Stimulated activated CD4-positive, alpha-beta T cell treated with anti-CD3 and anti-CD28 coated beads, TNF-alpha, amount 100 ng/mL, for 24 hours (primary cell): ENCODE measurements at places on chromosomes 12 and 14.

DNA sequence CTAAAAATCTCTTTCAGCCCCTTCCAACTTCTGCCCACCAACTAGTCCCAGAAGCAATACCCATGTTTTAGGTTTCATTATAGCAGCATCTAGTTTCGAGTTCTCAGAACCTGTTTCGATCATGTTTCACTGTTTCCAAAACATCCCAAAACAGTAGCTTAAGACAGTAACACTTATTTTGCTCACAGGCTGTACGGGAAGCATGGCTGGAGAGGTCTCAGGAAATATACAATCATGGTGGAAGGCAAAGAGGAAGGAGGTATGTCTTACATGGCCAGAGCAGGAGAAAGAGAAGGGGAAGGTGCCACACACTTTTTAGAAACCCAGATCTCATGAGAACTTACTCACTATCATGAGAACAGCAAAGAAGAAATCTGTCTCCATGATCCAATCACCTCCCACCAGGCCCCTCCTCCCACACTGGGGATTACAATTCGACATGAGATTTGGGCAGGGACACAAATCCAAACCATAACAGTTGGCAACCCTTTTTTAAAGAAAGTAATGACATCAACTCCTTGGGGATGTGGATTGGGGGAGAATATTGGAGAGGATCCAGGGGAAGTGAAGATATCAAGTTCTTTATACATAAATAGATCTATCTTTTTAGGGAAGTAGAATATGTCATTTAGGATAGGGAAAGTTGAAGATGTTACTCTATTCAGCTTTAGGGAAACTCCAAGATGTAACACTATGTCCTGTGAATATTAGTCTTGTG lies 269.9 kb upstream of the PLEKHG7 start:
- no peak for DNase-seq

GRCh38 chr12:104137001-104137901 lies 759 bp downstream of the NFYB start:
- peak; percentile 24 for DNase-seq

- DNase-seq: no peak
Measured at GRCh38 chr12:78951803-78952551, 87.4 kb downstream of the SYT1 start.

- DNase-seq: no peak
Measured at GRCh38 chr12:105018776-105019175, 32.7 kb downstream of the NOPCHAP1 start.

GRCh38 chr12:31518680-31519227 lies 72.2 kb downstream of the DENND5B start:
- no peak for DNase-seq

DNA sequence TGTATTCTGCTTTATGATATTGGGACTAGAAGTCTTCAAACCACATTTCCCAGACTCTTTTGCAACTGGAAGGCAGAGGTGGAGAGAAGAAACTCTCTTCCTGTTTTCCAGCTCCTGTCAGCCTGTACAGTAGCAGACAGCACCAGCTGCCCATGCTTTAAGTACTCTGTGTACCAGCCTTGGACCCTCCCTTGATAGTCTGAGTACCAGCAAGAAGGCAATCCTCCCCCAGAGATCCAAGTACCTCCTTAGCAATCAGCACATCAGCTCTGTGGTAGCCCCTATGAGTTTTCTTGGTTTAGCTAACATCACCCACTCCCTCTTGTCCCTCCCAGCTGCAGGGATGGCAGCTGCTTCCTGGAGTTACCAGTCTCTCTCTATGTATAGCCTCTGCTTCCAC lies 56.3 kb downstream of the STXBP6 start:
- DNase-seq: no peak

DNA sequence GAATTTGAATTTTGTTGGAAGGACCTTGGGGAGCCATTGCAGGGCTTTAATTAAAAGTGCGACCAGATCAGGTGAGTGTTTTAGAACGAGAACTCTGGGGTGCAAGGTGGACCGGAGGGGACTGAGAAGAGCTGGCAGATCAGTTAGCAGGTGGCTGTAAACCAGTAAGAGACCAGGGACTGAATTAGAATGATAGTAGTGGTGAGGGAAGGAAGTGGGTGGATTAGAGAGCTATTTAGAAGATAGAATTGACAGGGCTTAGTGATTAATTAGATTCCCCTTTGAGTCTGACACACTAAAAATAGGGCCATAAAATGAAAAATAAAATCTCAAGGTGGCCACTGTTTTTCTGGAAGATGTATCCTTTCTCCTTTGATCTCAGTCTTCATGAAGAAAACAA lies 44.8 kb downstream of the PLXNC1 start:
- no peak for DNase-seq

GRCh38 chr14:93064411-93065271 lies 51.1 kb downstream of the ITPK1 start:
- DNase-seq: no peak

DNA sequence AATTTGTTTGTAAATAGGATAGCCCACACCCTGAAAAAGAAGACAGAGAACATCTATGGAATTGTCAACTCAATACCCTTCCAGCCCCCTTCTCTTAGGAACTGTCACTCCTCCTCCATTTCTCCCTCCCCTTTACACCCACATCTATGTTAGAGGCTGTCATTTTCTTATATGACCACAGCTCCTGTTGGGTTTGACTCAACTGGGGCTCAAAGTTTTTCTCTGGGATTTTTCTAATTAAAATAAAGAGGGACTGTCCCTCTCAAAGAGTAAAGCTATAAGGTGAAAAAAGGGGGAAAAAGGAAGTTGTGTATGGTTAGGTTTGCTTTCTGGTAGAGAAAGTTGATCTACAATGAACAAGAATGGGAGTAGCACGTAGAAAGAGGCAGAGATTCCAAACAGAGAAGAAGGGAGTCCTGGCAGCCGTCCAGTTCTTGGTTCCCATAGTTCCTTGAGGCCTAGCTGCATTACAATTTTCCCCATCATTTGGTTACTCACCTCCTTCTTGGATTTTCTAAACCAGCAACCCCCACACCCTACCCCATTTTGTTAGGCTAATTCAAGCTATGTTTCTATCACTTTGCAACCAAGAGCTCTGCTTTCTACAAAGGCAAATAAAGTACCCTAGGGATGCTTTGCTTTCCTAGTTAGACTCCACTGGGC lies 44.3 kb upstream of the STK38L start:
- DNase-seq: no peak

GRCh38 chr12:70609739-70610491 lies 27.3 kb downstream of the PTPRB start:
- DNase-seq: no peak

- no peak for DNase-seq
Measured at GRCh38 chr14:70810621-70811020, 1.3 kb upstream of the MAP3K9 start.

DNA sequence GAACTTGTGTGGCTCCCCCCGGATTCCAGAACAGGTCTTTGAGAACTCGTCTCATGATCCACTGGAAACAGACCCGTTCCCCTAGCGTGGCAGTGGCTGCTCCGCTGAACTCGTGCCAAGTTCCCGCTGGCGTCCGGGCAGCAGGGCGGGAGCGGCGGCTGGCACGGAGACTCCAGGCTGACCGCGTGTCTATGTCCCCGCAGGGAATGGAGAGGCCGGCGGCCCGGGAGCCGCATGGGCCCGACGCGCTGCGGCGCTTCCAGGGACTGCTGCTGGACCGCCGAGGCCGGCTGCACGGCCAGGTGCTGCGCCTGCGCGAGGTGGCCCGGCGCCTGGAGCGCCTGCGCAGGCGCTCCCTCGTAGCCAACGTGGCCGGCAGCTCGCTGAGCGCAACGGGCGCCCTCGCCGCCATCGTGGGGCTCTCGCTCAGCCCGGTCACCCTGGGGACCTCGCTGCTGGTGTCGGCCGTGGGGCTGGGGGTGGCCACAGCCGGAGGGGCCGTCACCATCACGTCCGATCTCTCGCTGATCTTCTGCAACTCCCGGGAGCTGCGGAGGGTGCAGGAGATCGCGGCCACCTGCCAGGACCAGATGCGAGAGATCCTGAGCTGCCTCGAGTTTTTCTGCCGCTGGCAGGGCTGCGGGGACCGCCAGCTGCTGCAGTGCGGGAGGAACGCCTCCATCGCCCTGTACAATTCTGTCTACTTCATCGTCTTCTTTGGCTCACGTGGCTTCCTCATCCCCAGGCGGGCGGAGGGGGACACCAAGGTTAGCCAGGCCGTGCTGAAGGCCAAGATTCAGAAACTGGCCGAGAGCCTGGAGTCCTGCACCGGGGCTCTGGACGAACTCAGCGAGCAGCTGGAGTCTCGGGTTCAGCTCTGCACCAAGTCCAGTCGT lies 1.5 kb downstream of the APOLD1 start:
- peak; percentile 54 for DNase-seq

DNA sequence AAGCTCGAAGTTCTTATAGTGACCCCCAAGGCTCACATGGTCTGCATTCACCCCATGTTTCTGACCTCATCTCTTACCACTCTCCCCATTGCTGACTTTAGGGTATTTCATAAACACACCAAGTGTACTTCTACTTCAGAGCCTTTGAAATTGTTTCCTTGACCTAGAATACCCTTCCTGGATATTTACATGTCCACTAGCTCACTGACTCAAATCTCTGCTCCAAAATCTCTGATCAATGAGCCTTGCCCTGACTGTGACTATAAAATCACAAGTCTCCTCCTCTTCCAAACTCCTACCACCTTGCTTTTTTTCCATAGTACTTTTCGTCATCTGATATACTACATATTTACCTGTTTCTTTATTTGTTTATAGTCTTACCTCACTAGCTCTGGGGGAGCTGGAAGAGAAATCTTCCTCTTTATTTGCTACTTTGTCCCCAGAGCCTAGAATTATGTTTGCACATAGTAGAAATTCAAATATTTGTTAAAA lies 105.1 kb downstream of the RMST start:
- no peak for DNase-seq

DNA sequence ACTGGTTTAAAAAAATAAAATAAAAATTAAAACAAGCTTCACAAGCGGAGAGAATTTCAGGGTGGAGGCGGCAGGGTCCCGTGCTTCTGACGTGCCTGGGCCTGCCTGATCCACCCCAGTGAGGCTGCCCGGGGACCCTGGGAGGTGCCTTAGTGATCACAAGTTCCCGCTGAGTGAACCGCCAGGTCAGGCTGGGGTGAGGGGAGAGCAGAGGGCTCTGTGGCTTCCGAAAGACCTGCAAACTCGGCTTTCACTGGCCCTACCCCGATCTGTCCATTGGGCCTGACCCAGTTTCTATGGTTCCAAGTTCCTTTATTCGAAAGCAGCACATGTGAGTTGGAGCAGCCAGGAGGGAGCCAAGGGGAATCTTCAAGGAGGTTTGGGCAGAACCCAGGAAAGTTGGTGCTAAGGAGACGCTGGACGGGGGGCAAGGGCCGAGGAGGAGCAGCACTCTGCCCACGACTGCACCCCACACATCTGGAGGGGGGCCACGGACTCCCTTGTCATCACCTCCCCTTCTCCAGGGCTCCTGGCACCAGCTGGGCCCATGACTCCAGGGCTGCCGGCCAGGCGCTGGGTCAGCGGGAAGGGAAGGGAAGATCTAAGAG lies 12.9 kb downstream of the MMP14 start:
- no peak for DNase-seq

DNA sequence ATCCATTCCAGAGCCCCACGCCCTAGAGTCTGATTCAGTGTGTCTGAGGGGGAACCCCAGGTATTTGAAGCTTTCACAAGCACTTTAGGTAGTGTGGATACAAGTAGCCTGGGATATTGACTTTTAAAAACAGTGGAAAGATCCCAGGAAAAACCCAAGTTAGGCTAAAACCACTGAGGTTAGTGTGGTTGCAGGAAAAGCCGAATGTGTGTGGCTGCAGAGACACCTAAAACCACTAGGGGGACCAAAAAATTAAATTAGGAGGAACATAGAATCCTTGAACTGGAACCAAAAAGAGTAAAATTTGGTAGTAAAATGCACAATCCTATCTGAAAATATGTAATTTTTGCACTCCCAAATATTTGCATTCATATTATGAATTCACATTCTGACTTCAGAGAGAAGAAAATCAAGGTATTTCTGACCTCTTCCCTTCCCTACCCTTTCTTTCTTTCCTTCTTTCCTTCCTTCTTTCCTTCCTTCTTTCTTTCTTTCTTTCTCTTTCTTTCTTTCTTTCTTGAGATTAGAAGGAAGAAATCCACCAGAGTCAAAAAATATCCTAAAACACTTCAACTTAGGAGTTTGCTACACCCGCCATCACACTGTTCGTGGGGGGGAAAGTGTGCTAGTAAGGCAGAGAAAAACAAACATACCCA lies 37.8 kb downstream of the SLCO1A2 start:
- DNase-seq: no peak

DNA sequence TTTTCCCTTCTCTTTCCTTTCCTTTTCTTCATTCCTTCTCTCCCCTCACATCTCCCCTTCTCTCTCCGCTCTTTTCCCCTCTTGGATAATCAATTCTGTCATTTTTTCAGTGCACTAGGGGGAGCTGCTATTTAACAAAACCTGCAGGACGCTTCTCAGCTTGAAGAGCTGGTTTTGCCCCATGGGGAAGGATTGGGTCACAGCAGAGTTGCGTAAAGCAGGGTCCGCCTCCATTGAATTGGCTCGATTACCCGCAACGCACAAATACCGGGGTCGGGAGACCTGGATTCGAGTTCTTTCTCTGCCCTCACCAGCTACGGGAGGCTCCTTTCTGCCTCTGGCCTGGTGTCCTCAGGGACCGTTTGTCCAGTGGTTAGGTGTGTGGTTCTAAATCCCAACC lies 42.1 kb upstream of the CHGA start:
- DNase-seq: no peak

- DNase-seq: no peak
Measured at GRCh38 chr12:60842181-60842580, 1246.4 kb downstream of the SLC16A7 start.

DNA sequence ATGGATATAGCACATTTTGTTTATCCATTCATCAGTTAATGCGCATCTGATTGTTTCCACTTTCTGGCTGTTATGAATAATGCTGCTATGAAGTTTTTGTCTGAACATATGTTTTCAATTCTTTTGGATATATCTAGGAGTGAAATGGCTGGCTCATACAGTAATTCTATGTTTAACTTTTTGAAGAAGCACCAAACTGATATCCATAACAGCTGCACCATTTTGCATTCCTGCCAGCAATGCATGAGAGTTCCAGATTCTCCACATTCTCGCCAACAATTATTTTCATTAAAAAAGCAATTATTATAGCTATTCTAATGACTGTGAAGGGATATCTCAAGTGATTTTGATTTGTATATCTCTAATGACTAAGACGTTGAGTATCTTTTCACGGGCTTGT lies 89.9 kb upstream of the PPP4R3A start:
- DNase-seq: no peak

GRCh38 chr14:35250319-35250718 lies 41.9 kb upstream of the PSMA6 start:
- no peak for DNase-seq

- no peak for DNase-seq
Measured at GRCh38 chr12:84691266-84691665, 221.3 kb downstream of the SLC6A15 start.

DNA sequence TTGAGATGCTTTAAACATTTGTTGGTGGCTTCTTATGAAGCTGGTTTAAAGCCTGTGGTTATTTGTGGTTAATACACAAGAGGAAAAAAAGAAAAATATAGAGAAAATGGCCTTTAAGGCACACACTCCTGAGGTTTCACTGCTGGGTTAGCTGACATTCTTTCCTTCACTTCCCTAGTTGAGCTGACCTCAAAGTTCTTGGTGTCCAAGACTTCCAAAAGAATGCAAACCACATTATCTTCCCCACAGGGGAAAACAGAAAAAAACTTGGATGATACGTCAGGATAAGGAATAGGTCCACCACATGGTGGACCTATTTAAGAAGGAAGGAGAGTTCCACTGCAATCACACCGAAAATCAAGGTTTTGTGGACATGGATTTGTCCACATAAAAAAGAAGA lies 94.3 kb downstream of the SLC25A21 start:
- no peak for DNase-seq
